D721Med (cell line): ENCODE measurements at places on chromosomes 1 and 21.
A peak's percentile ranks its signal among the peaks of the same experiment; 100 is the strongest.

- DNase-seq = no peak
These were observed 60.6 kb downstream of the PTPRC start for GRCh38 chr1:198699167-198700015.

DNA sequence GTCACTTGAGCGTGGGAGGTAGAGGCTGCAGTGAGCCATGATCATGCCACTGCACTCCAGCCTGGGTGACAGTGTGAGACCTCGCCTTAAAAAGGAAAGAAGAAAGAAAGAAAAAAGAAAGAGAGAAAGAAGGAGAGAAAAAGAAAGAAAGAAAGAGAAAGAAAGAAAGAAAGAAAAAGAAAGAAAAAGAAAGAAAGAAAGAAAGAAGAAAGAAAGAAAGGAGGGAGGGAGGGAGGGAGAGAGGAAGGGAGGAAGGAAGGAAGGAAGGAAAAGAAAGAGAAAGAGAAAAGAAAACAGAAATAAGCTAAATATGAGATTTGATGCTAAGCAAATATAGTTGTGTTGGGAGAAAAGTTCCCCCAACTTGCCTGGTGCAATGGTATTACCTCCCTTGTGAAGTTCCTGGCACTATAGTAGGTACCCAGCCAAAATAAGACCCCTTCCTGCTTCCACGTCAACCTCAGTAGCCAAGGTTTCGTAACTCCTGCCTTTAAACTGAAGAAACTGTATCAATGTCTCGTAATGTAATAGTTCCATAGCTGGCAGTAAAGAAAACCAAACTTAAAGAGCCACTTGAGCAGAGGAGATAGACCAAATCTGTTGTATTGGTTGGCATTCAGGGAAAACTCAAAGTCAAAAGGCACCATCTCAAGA is 88.1 kb upstream of the HNRNPU start:
- no peak for DNase-seq

GRCh38 chr1:89757532-89757931 is 63.3 kb upstream of the LRRC8D start:
- DNase-seq = no peak

DNA sequence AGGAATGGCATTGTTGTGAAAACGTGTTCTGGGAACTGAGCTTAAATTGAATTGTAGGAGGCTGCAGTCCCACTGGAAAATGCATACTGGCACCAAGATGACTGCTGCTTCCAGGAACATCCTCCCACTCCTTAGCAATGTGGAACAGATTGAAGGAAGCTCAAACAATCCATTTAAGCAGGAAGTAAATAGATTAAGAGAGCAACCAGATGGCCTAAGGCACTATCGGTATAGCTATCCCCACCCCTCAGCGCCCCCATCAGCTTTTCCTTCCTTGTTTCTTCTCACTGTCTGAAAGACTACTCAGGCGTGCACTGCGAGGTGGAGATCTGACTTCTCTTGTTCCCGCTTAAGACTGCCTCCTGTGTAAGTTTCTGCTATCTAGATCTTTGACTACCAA is 4.0 kb upstream of the IFI16 start:
- DNase-seq = no peak

DNA sequence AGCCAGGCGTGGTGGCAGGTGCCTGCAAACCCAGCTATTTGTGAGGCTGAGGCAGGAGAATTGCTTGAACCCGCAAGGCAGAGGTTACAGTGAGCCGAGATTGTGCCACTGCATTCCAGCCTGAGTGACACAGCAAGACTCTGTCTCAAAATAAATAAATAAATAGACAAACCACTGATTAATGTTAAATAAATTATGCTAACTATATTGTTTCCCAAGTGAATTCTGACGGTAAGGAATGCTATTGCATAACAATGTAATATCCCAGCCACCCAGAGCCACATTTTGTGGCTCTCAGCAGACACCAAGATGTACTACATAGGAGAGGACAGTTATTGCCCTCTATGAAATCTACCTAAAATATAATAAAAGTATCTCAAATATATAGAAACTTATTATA is 55.4 kb downstream of the LPGAT1 start:
- DNase-seq = no peak

GRCh38 chr1:48775831-48776392 is 779 bp downstream of the BEND5 start:
- DNase-seq = no peak

DNA sequence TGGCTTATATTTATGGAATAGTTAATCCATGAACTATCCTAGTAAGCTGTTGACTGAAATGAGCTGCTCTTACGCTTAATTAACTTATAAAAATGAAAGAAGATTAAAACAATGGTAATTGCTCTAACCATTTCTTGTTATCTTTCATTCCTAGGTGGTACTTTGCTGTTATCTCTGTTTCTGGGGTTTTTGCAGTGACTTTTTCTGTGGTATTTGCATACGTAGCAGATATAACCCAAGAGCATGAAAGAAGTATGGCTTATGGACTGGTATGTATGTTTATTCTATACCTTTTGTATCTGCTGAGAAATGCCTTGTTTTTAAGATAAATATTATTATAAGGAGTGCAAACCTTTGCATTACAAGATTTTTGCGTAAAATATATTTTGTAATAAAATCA is 71.0 kb downstream of the SASS6 start:
- no peak for DNase-seq

DNA sequence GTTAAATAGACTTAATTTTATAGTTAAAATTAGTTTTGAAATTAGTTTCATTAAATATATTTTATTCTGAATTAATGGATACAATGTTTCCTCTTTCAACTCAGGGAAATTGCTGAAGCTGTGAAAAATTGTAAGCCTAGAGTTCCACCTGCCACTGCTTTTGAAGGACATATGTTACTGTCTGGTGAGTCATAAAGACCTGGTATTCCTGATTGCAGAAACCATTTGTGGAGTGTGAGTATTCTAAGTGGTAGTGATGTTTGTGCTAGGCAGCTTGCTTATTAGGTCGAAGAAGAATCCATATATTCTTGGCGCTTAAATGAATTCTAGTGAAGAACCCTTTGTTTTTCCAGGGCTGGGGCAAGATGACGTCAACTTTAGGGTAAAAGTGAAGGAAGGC is 34.0 kb downstream of the MTR start:
- DNase-seq = no peak

GRCh38 chr1:226611301-226611700 is 62.7 kb downstream of the STUM start:
- DNase-seq = no peak

- DNase-seq = no peak
These were observed 11.3 kb downstream of the C1orf105 start for GRCh38 chr1:172431721-172432192.

- DNase-seq = no peak
These were observed 7.5 kb downstream of the HPCAL4 start for GRCh38 chr1:39683591-39684312.

GRCh38 chr1:6592865-6593593 is 9.6 kb downstream of the KLHL21 start:
- no peak for DNase-seq

- DNase-seq = no peak
These were observed 189.8 kb upstream of the OLFM3 start for GRCh38 chr1:102186536-102186935.

DNA sequence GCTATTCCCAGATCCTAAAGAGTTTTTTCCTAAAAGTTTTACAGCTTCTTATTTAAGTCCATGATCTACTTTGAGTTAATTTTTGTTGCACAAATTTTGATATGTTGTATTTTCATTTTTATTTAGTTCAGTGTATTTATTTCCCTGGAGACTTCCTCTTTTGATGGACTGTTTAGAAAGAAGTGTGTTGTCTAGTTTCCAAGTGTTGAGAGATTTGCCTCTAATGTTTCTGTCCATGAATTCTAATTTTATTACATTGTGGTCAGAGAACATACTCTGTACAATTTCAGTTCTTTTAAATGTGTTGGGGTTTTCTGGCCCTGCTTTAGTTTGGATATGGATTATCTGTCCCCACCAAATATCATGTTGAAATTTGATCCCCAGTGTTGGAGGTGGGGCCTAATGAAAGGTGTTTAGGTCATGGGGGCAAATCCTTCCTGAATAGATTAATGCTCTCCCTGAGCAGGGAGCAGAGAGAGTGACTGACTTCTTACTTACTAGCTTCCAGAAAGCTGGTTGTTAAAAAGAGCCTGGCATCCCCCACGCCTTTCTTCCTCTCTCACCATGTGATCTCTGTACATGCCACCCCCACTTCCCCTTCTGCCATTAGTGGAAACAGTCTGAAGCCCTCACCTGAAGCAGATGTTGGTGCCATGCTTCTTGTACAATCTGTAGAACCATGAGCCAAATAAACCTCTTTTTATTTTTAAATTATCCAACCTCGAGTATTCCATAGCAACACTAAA is 4.6 kb downstream of the CHD1L start:
- no peak for DNase-seq

- no peak for DNase-seq
These were observed 8.6 kb upstream of the ACTRT2 start for GRCh38 chr1:3012456-3013291.

- DNase-seq = no peak
These were observed 102.7 kb downstream of the KCND3 start for GRCh38 chr1:111886741-111887140.

- DNase-seq = no peak
These were observed 138.1 kb upstream of the KCNJ6 start for GRCh38 chr21:38054334-38054733.

DNA sequence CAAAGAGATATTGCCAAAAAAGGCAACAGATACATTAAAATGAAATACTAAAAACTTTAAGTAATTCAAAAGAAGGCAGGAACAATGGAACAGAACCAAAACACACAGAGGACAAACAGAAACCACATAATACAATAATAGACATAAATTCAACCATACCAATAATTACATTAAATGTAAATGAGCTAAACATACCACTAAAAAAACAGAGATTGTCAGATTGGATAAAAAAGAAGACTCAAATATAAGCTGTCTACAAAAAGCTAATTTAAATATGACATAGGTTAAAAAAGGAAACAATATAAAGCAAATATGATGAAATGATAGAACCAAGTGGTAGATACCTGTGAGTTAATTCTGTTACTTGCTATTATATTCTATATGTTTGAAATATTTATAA is 44.1 kb upstream of the ATP5PO start:
- DNase-seq = no peak

DNA sequence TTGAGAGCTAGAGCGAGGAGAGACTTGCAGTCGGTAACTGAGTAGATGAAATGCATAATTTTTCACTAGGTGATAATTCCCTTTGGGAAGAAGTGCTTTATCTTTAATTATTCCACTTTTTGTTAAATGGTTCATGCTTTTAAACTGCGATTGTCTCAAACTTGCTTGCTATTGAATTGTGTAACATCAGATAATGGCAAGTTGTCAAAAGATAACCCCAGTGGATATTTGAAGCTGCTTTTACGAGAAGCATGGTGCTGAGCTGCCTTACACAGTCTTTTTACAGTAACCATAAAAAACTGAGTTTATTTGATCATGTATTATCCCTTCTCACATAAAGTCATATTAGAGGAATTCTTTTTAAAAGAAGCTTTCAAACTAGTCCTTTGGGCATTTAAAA is 30.2 kb downstream of the TMEM50B start:
- no peak for DNase-seq

DNA sequence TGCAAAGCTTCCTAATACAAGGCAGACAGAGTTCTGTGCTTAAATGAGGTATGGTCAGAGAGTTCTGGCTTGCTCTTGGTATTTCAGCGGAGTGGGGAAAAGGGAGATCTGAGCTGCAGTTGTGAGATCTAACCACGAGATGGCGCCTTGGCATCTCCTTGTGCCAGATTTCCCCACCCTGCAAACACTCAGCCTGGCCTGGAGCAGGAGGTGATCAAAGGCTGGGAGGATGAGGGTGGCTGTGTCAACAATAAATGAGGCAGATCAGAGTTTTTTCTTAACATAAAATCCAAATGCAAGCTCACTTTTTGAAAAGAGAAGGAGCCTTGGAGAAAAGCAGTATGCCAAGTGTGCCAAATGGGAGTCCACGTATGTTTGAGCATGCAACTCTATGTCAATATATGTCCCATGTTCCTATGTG is 4.1 kb upstream of the TFAP2E start:
- peak; percentile 86 for DNase-seq

GRCh38 chr1:197976368-197976767 is 59.2 kb downstream of the LHX9 start:
- no peak for DNase-seq

DNA sequence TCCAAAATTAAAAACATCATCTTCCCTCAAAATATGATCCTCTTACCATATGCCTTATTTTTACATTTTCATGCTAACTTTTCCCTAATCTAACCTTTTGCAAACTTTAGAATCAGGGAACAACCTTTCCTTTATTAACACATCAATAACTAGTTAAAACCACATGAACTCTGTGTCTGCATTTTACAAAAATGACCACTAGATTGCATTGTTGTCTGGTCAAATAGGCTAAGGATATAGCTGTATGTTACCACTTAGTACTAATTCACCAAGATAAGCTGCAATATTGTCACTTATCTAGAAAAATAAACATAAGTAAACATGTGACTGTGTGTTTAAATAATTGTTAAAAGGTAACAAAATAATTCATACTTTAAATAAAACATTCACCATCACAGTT is 82.3 kb downstream of the DENND1B start:
- no peak for DNase-seq

DNA sequence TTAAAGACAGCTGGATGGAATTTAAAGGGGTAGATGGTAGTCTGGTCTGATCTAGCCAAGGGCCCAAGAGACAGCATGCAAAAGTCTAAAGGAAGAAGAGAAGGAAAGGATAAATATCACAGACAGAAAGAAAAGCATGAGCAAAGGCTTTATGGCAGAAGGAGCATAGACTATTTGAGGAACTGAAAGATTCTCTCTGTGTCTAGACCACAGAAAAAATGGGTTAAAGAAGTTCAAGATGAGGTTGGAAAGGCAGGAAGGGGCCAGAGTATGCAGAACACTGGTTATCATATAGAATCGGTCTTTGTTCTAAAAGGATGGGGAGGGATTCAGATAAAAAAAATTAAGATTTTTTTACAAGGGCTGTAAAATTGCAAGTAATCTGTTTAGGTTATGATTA is 136.8 kb upstream of the SGIP1 start:
- no peak for DNase-seq

GRCh38 chr1:17122521-17123164 is 3.4 kb upstream of the PADI2 start:
- DNase-seq = peak; percentile 52

DNA sequence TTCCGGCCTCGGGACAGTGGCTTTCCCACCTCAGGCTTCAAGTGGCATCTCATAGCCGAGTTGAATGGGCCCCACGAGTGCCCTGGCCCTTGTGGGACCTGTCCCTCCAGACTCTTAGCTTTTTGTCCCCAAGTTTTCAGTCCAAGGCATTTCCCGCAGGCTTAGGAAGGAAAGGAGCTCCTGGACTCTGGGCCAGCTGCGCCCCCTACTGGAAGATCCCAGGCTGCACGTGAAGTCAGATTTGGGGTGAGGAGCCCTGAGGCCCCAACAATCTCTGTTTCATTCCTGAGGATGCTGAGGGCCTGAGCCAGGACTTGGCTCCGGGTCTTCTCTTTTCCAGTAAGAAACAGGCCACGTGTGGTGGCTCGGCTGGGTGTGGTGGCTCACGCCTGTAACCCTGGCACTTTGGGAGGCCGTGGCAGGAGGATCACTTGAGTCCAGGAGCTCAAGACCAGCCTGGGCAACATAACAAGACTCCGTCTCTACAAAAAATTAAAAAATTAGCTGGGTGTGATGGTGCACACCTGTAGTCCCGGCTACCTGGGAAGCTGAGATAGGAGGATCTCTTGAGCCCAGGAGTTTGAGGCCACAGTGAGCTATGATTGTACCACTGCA is 67.4 kb downstream of the ARHGEF10L start:
- no peak for DNase-seq
